Head of caudate nucleus (tissue), 42 donors: ENCODE measurements at places on chromosomes 3 and 15.

DNA sequence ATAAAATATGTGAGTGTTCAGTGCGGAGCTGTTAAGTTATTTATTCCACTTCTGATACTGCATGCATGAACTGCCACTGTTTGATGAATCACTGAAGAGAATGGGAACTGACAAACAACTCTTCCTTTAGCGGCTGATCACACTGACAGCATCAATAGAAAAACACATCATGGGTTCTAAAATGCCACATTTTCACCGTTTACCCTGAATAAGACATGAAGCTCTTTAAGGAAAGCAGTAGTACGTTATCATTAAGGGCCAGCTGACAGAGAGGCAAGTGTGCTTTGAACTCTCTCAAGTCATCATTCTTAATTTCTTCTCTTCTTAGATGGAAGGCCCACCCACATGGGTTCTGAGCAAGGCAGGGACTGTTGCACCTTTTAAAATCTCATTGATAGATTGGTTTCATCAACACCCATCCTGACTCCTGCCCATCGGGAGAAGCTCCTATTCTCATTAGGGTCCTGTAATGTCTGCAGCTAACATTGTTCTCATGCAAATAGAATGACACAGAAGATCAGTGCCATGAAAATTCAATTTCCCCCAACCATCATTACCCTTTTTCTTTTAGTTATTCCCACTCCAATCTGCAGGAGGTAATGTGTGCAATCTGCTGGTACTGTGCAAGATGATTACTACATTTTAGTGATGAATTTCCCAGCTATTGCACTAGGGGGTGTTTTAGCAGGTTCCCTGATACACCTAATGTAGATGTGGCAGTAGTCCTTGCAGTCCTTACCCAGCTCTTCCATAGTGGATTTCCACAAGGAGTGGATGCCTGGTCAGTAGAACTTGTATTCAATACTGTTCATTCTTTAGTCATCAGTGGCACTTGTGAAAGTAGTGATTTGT is 119.1 kb downstream of the ROBO2 start:
- DNase-seq = no peak

- no peak for DNase-seq
Measured at GRCh38 chr3:44419923-44420650, 57.4 kb downstream of the ZNF445 start.

DNA sequence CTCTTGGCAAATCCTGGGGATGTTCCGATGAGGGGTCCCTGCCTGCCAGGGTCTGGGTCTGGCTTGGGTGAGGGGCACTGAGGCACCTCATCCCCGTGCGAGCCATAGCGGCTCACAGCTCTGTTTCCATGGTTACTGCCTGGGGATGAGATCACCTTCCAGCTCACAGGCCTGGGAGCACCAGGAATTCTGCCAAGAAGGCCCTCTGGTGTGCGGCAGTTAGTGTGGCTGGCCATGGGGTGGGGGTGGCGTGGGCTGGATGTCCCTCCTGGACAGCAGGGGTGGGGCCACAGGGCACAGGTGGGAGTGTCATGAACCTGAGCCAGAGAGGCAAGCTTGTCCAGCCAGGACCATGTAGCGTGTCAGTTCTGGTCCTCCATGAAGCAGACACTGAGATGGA is 22.1 kb upstream of the PRR23E start:
- DNase-seq = no peak

DNA sequence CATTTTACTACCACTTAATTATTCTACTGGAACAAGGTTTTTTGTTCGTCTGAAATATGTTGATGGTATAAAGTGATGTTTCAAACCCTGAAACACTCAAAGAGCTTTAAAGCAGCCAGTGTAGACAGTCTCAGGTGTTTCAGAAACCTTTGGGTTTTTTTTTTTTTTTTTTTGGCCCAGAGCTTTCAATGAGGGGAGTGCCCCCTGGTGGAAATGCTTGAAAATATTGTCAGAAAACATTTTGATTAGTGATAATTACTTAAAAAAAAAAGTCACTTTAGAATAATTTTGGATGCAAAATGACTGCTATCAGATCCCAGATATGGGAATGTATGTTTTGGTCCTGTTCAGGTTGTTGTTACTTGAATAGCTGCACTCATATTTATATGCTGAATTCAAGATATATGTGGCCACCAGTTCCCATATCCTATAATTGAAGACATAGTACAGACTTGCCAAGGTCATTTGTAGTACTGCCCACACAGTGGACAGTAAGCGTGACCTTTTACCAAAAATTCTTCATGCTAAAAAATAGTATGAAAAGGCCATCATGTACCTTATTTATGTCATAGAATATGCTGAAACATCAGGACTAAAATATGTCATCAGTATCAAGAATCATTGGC is 35.9 kb downstream of the SATB1 start:
- DNase-seq = no peak

- no peak for DNase-seq
Measured at GRCh38 chr3:169940470-169941181, 26.0 kb upstream of the SEC62 start.

- no peak for DNase-seq
Measured at GRCh38 chr15:42355291-42355690, 4.0 kb upstream of the CAPN3 start.

DNA sequence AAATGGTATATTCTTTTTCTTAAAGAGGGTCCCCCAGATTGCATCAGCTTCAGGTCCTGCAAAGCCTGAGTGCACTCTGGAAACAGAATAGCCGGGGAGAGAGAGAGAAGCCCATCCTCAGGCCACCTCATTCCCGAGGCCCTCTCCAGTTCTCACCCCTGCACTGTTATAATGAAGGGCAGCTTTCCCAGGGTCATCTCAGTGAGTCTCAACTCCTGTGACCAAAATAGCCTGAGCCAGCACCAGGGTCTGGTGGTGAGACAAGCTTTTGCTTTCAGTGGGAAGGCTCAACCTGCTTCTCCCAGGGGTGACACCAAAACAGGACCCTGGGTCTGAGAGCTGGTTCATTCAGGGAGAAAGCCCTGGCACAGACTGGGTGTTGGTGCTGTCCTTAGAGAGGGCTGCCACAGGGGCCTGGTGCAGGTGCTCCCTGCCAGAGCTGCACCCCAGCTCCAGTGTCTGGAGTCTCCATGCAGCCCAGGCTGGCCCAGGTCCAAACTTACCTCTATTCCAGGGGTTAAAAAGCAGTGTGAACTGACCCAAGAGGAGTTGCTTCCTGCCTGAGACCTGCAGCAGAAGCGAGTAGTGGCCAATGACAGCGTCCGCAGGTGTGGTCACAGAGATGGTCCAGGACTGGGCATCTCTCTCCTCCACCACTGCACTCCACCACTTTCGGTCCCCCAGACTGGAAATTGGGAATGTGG is 6.1 kb downstream of the EPB42 start:
- no peak for DNase-seq

DNA sequence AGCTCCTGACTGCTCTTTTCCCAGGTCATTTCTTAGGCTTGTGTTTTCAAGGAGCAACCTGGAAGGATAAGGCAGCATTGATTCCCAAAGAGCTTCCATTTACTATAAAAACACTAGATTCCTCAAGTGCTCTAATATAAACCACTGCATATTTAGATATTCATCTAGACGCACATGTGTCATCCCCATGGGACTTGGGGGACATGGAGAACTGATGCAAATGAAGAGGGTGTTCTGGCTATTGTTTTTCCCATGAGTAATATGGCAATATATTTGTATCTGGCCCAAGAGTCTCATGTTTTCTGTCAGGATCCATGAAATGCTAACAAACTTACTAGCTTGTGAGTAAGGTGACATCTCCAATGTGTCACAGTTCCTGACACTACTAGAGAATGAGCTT is 31.3 kb downstream of the HACD2 start:
- DNase-seq = no peak
